Frontal cortex (tissue), 4 donors: ENCODE measurements at places on chromosomes 7 and 10. TPM values are rescaled to one million over a fixed set of nuclear protein-coding genes. Genes with fewer than 3 reads are reported as not detected.

GRCh38 chr7:13041368-13041988 is 354.0 kb downstream of the ARL4A start:
- DNase-seq: no peak

The DYNC1I1 gene
- total RNA-seq: 157 TPM

The TYSND1 gene
- total RNA-seq: 5.3 TPM

The FANK1 gene
- 1.2 TPM for total RNA-seq

DNA sequence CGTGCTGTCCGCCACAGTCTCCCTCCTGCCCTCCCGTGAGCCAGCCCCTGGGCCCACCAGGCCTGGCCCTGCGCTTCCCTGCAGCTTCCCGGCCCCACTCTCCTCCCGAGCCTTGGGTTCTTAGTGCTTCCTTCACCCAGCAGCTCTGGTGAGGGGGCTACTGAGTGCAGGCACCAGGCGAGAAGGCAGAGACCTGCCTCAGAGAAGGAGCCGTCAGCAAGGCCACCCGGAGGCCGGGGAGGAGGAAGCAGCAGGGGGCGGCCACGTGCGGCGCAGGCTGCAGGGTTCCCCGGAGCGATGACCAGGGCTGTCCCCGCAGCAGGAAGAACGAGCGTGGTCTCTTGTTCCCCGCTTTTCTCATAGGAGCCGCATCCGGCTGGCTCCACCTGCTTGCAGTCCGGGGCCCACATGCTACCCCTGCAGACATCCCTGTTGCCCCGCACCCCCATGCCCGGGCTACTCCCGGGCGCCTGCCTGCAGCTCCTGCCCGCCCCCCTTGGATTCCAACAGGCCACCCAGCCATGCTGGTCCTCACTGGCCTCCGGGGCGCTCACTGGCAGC is 20.5 kb downstream of the YKT6 start:
- DNase-seq: no peak

DNA sequence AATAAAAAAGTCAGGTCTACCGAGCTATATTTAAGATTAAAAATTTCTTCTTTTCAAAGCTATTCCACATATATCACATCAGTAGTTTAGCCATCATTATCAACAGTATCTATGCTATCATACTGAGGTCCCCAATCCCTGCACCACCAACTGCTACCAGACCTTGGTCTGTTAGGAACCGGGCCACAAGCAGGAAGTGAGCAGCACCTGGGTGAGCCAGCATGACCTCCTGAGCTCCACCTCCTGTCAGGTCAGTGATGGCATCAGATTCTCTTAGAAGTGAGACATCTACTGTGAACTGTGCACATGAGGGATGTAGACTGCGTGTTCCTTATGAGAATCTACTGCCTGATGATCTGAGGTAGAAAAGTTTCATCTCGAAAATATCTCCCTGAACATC is 632.1 kb upstream of the KCND2 start:
- DNase-seq: no peak

DNA sequence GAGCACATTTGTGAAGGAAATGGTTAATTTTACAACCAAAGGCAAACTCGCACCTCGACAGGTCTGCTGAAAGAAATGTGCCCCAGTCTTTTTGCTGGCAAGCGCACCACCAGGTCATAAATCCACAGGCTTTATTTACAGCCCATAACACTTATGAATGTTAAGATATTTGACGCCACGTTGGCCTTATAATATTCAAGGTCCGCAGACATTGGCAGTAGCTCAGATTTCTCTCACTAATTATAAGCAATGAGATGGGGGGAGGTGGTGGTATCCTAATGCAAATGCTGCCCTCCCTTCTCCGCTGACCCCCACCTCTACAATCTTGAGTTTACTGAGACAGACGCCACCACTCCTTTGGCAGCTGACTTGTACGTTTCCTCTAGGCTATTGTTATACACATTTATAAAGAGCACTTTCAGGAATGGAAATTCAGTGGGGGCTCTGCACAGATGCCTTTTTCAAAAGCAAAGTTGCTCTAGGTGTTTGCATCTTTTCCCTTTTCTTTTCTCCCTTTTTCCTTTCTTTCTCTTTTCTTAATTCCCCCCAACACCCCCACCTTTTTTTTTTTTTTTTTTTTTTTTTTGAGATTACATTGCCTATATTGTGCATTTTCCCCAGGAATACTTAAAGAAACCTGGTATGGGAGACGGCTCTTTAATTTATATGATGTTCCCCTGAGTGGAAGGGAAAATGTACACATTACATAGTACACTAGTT is 6.7 kb downstream of the TCF7L2 start:
- DNase-seq: no peak

GRCh38 chr7:31767686-31768358 is 80.8 kb downstream of the PPP1R17 start:
- DNase-seq: no peak

DNA sequence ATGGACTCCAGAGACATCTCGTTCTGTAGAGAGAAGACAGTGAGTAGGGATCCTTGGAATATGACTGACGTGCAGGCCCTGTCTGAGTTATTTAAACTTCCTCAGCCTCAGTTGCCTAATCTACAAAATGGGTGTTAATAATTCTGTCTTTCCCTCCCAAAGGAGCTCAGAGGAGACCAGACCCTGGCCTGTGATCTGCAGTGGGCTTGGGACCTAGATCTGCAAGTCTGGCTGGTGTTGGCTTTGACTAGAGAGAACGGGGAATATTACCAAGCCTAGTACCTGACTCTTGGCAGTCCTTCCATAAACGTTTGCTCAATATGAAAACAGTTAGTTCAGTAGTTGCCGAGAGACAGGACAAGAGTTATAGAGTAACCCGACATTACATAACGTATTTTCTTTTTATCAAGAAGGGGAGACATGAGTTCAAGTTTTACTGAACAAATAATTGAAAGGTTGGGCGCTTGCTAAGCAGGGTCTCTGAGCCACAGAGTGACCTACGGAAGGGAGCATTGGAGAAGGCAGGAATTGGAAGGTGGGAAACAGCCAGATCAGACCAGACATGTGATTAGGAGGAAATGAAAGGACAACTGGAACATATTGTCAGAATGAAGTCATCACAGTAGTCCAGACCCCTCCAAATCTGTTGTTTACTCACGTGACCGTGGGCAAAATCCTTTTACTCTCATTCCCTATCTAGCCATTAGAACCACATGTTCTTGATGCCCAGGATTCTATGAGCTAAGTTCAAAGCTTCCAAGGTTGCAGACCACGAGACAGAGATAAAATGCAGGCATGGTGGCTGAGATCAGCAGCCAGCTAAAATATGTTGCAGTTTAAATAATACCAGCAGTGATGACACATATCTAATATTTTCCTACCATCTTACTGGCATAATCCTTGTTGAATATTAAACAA is 10.9 kb upstream of the CYP3A4 start:
- DNase-seq: no peak

DNA sequence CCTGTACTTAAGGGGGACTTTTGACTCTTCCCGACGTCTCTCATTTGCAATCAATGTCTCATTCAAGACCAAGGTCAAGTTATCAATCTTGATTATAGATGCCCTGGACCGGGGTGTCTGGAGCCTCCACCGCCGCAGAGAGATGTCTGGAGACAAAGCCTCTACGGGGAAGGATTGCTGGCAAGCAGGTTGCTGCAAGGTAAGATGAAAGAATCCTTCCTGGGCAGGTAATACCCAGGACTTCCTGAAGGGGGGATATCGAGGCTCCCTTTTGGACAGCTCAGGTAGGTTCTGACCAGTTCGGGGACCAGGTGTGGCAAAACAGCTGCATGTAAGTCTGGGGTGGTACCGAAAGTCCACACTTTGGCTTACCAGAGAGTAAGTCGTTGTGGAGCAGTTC is 12.5 kb upstream of the CUX1 start:
- no peak for DNase-seq

- no peak for DNase-seq
These were observed 69.0 kb downstream of the HACD1 start for GRCh38 chr10:17548162-17548561.

DNA sequence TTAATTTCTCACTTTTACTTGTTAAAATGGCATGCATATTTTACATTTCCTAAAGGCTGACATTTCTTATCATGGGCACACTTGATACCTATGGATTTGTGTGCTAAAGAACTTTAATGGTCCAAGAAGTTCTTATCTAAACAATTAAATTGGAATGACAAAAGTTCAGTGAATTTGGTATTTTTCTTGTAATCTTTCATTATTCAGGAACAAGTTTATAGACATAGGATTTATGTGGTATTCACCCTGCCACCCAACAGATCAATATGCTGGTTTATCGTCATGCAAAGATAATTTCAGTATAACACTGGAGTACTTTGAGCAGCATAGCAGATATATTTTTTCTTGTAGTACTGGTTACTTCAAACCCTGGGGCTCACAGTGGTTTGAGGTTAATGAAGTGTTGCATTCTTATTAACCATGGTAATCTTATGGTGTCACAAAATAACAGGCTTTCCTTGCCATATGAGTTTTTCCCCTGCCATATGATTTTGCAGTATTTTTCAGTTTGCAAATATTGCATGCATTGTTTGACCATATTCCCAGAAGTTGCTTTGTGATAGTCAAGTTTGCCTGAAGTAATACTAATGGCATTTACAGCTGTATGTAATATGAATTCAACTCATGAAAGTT is 148.8 kb downstream of the PPP1R9A start:
- DNase-seq: no peak

GRCh38 chr10:130847170-130847569 is 464.4 kb downstream of the TCERG1L start:
- DNase-seq: no peak

DNA sequence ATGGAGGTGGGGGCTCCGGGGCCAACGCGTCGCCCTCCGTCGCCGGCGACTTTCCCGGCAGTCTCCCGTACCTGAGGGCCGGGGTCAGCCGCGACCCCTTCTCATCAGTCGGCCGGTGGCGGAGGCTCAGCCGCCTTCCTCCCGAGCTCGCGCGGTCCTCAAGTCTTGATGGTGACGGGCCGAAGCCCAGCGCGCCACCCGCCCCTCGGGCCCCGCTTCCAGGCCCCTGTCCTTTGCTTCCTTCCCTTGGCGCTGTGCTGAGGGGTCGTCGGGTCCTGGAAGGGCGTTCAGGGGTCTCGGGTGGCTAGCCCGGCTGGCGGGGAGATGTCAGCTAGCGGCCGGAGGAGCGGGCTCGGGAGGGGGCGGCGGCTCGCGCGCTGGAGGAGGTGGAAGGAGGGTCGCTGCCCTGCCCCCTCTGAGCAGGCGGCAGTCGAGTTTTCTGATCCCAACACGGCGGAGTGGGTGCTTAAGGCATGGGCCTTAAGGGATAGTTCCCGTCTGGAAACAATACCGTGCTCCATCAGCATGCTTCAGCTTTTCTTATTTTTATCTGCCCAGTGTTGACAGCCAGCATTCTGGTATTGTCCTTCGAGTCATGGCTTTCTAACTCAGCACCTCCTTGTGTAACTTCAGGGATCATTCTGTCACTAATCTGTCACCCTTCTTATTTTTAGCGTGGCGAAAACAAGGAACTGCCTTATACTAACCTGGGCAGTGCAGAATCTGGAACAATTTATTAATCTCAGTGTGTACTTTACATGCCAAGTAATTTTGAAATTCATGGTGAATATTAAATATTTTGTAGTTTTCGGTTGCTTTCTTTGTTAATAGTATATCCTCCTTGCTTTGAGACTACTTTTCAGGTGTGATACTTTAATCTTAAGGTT is 748 bp downstream of the PHTF2 start:
- DNase-seq: peak; percentile 17

DNA sequence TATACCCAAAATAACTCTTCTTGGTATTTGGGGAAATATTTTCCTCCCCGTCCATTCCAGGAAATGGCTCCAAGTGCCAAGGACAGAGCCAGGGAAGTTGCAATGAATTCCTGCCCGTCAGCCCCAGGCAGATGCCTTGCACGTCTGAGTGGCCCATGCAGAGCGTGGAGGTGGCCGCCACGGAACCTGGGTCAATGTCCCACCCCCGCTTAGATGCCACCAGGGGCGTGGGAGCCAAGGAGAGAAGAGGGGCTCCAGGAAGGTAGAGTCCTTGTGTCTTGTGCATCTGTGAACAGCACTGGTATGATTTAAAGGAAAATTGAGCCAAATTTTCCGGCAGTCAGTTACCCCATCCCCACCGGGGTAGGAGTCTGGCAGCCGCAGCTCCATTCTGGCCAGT is 1.6 kb downstream of the LEP start:
- DNase-seq: no peak

The LIPM gene
- total RNA-seq: not detected

The VWC2 gene
- 4.5 TPM for total RNA-seq
